ENCODE measurements at places on chromosomes 11 and 22.

DNA sequence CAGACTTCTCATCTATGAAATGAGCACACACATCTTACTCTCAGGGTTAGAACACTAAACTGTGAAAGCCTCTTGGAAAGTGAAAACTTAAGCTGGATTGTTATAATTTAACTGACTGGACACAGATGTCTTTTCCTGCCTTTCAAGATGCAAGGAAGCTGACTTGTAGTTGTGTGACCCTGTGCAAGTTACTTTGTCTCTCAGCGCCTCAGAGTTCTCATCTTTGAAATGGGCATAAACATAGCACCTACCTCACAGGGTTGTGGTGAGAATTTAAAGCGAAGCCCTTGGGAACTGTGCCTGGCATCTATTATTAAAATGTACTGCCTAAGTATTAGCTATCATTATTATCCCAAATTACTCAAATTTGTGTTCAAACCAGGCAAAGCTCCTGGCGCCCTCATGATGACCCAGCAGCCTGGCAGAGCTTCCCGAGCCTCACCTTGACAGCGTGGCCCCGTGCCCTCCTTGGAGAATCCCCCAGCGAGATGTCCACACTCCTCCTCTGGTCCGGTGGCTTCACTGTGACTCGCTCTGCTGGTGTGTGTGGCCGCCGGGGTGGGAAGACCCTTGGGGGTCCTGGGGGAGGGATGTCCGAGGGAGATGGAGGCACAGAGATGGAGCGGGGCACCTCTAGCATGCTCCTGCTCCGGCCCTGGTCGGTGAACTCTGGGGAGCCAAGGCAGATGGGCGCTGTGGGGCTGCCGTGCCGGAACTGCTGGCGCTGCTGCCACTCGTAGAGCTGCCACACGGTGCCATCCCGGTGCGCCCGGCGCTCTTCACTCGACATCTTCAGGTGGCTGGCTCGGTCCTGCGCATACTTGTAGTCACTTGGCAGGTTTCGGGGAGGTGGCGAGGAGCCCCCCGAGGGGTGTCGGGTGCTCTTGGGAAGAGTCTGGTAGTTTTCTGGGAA, 78.2 kb downstream of the C11orf58 start:
- no peak for DNase-seq

GRCh38 chr22:48856308-48856615, 971.4 kb downstream of the BRD1 start:
- DNase-seq: no peak

GRCh38 chr11:134756811-134757540, 344.9 kb upstream of the B3GAT1 start:
- DNase-seq: no peak

DNA sequence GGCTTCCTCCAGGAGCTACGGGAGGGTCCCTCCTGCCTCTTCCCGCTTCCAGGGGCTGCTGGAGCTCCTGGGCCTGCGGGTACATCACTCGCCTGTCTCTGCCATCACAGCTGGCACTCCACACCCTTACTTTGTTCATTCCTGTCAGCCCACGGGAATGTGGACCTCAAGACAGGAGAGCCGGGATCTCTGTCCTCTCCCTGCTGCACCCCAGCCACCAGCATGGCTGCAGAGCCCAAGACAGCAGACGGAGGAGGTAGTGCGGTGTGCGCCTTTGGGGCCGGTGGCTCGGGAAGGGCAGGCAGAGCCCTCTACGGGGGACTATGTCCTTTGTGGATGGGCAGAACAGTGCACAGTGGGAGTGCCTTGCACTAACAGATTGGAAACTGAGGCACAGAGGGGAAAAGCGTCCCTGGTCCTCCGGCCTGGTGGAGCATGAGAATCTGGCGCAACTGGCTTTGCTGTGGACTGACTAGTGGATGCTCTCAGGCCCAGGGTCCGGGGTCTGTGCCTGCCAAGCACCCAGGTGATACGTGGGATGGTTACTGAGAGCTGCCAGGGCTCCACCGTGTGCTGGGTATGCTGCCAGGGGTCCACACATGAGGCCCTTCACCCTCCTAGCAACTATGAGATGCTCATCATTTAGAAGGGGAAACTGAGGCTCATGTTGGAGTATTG, 47.3 kb downstream of the IGF2 start:
- DNase-seq: no peak

- DNase-seq: peak; percentile 42
Observed at GRCh38 chr22:21642584-21643448, 714 bp downstream of the SDF2L1 start.

GRCh38 chr11:35013514-35014233, 97.3 kb downstream of the PDHX start:
- DNase-seq: no peak

GRCh38 chr11:3920148-3920852, 64.8 kb downstream of the STIM1 start:
- DNase-seq: peak; percentile 72

- no peak for DNase-seq
Observed at GRCh38 chr11:2205214-2205720, 33.7 kb upstream of the TH start.

DNA sequence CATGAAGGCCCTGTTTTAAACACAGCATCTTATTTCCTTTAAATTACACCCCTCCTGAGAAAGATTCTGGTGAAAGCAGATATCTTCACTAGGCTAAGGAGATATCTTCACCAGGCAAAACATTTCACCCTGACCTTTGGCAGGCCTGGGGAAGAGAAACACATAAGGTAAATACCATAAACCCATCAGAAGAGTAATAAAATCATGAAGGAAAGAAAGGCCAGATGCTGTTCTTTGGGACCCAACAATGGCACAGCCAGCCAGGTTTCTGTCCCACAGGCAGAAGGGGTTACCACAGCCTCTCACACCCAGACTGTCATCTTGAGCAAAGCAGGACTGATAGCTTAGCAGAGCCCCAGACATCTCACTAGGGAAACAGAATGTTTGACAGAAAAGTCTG, 125.4 kb downstream of the CCDC34 start:
- no peak for DNase-seq

DNA sequence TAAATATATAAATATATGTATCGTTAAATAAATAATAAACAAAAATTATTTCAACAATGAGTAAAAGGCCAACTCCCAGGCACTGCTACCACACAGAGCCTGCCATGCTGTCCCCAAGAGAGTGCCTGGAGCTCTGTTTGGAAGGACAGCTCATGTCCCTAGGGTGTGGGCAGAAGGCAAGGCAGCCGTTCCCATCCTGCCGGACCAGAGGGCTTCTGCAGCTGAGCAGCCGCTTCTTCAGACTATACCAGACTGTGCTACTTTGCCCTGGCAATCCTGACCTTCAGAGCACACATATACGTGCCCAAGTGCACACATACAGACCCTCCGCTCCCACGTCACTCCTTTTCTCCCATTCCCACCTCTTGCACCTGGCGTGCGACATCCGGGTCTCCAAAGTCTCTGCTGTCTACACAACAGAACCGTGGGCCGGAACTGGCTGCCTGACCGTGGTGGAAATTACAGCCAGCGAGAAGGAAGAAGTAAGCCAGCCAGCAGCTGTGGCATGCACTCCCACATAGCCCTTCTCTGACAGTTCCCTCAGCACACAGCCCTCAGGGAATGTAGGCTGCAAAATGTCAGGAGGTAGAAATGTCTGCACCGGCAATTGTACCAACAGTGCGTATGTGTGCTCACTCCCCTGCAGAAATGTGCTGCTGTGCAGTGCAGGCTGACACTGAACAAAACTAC, 24.0 kb downstream of the PAX6 start:
- DNase-seq: no peak

GRCh38 chr11:26065944-26066343, 266.0 kb upstream of the ANO3 start:
- DNase-seq: no peak

DNA sequence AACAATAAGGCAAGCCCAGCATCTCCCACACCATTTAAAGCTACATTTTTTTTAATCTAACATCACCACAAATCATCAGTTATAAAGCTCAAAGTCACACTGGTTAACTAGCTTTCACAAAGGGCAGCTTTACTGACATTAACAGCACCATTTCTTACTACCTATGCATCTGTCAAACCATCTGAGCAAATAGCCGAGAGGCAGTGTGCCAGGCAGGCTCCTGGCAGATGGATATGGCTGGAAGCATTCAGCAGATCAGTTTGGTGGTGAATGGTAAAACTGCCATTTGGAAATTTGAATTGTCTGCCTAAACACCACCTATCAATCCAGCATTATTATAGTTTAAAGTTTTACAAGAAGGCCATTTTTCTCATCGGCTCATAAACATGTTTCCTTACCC, 131.2 kb downstream of the TTC28 start:
- peak; percentile 3 for DNase-seq

All from fibroblast of upper back skin (primary cell).